ENCODE measurements at places on chromosomes 7 and 10.

DNA sequence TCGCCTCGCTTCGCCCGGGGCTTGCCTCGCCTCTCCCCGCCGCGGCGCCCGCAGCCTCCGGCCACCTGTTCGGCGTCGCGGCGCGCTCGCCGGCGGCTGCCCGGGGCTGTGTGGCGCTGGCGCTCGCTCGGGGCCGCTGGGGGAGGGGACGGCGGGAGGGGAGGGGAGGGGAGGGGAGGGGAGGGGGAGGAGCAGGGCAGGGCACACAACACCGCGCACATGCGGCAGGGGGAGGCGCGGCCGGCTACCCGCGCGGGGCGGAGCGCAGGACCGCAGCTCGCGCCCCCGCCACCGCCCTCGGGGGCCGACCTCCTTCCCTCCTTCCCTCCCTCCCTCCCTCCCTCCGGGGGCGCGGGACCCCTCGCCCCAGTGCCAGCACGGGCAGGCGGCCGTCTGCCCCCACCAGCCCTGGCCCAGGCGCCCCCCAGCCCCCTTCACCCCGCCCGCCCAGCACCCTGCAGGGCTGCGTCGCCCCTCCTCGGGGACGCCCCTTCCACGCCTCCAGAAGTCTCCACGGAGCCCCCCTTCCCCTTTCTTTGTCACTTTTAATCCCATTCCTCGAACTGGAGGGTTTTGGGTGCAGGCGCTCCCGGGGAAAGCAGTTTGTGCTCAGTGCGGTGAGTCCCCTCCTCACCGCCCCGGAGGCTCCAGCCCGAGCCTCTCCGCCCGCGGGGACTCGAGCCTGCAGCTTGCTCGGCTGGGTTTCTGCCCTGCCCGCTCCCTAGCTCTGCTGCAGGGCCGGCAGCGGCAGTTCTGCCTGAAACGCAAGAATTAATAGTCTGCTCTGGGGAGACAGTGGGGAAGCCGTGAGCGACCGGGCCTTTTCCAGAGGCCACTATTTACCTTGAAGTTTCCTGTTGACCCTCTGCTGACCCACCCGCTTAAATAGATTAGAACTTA lies at the start of gene PARD3:
Gene PARD3 (minus strand): TSS at position 112 of the 900 bp plus-strand sequence. CDS start 301 bp downstream, outside the sequence.
- DNase-seq, result no peak

GRCh38 chr7:40147371-40148246 lies 12.8 kb downstream of the SUGCT start:
- DNase-seq, result no peak

GRCh38 chr10:119364645-119365600 lies 157.6 kb downstream of the GRK5 start:
- no peak for DNase-seq

- peak; percentile 10 for DNase-seq
Measured at GRCh38 chr10:98404571-98405359, 10.2 kb downstream of the PYROXD2 start.

GRCh38 chr10:63553031-63553430 lies 31.8 kb downstream of the REEP3 start:
- no peak for DNase-seq

GRCh38 chr10:43295436-43295835 lies 28.6 kb upstream of the RASGEF1A start:
- no peak for DNase-seq

DNA sequence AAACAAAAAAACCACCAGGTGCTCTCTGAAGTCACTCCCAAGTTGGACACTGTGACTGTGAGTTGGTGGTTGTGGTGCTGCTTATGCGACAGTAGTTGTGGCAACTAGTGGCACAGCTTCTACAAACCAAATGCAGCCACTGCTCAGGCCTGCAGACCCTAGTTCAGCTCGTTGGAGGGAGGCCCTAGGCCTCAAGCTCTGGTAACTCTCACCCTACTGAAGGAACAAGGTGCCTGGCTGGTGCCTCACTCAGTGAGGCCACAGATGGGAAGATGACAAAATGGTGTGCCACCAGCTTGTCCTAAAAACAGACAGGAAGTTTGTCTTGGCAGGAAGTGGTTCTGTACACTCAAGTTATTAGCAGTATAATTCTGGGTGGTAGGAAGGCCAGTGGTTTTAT lies 45.3 kb upstream of the RAPGEF5 start:
- no peak for DNase-seq

- no peak for DNase-seq
Measured at GRCh38 chr7:5248201-5248885, 34.4 kb upstream of the SLC29A4 start.

DNA sequence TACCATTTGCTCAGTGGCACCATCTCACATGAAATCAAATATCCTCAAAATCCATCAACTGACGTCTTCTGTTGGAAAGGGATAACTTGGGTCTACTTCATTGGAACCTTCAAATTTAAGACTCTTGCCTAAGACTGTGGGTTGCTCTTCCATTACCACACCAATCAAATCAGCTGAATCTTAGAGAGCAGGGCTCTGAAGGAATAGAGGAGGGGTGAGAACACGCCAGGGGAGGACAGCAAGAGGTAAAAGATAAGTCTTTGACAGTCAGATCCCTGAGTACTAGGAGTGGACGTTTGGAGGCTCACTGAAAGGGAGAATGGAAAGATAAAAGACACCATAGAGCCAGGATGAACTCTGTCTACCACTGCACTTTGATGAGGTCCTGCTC lies 107.5 kb downstream of the CCDC71L start:
- no peak for DNase-seq

GRCh38 chr7:68470836-68471435 lies 1127.3 kb upstream of the AUTS2 start:
- no peak for DNase-seq

DNA sequence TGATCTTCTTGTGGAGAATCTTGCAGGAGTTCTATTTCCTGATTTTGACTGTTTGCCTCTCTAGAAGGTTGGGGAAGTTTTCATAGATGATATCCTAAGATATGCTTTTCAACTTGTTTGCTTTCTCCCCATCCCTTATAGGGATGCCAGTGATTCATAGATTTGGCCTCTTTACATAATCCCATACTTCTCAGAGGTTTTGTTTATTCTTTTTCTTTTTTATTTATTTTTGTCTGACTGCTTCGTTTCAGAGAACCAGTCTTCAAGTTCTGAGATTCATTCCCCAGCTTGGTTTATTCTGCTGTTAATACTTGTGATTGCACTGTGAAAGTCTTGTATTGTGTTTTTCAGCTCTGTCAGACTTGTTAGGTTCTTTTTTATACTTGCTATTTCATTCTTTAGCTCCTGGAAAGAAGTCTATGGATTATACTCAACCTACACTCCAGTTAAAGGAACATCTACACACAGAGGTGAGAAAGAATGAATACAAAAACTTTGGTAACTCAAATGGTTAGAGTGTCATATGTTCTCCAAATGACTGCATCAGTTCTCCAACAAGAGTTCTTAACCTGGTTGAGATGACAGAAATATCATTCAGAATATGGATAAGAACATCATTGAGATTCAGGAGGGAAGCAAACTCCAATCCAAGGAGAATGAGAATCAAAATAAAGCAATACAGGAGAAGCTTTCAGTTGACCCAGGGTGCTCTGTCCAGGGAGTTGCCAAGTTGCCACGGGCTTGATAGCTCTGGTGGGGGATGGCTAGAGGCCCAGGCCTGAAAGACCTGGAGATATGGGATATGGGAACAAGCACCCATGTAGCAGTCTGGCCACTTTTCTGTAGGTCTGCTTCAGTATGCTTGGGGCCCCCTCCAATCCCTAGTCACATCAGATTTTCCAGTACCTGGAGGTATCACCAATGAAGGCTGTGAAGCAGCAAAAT lies 150.3 kb downstream of the AHR start:
- no peak for DNase-seq

DNA sequence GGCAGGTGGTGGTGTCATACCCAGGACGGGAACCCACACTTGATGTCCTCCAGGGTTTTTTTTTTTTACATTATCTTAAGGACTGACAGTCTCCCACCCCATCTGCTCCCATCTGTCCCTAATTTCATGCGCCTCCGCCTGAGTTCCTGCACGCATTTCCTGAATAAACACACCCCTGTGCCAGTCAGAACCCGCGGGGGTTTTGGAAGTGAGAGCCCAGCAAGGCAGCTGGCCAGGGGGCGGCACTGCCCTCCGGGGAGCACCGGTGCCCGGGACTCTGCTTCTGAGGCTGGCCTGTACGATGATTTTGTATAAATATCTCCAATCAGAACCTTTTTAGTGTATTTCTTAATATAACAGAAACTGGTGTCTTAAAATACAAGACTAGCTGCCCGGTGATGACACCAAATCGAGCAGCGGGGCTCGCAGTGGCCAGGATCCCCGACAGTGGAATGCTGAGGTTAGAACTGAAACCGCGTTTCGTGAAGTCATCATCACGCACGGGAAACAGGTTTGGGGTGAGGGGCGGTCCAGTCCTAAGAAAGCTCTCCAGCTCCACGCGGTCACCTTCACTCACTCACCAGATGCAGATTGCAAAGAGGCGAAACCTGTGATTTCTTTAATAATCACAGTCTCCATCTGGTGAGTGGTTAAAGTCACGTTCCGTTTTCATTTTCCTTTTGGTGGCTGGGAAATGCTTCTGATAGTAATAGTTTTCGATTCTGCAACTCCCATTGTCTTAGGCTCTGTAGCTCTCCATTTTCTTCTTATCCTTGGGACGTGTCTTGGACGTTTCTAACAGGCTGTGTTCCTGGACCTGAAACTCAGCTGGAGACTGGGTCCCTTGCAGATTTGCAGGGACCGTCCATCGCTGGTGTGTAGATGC lies 19.7 kb downstream of the BNIP3 start:
- DNase-seq, result no peak

GRCh38 chr7:4272141-4272540 lies 410.0 kb upstream of the FOXK1 start:
- no peak for DNase-seq

GRCh38 chr7:122750389-122750788 lies 47.7 kb upstream of the RNF148 start:
- DNase-seq, result no peak

- peak; percentile 90 for DNase-seq
Measured at GRCh38 chr10:30687698-30688213, 58.2 kb upstream of the LYZL2 start.

- no peak for DNase-seq
Measured at GRCh38 chr10:59181668-59182067, 5.2 kb downstream of the PHYHIPL start.

GRCh38 chr10:86100581-86101061 lies 266.0 kb downstream of the GRID1 start:
- no peak for DNase-seq

DNA sequence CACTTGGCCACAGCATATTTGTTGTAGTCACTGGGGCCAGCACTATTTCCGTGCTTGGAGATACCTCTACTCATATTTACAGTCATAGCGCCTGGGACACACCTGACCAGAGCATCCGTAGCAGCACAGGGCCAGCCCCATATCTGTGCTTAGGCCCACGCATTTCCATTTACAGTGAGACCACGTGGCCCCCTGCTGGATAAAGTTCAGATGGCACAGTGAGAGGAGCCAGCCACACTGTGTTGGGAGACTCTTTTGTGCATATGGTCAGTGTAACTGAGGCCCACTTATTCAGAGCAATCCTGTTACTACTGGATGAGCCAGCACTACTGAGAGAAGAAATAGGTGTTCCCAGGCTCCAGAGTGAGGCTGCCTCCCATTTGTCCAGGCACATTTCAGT lies 455.3 kb downstream of the REEP3 start:
- DNase-seq, result peak; percentile 64

GRCh38 chr7:19020062-19020461 lies 97.4 kb downstream of the TWIST1 start:
- DNase-seq, result no peak

- DNase-seq, result no peak
Measured at GRCh38 chr7:90958647-90959046, 305.6 kb upstream of the FZD1 start.

- no peak for DNase-seq
Measured at GRCh38 chr7:14432924-14433323, 443.5 kb upstream of the ETV1 start.

- DNase-seq, result no peak
Measured at GRCh38 chr10:6309816-6310215, 107.1 kb downstream of the PFKFB3 start.

GRCh38 chr7:51027935-51028830 lies 245.5 kb upstream of the GRB10 start:
- DNase-seq, result no peak

GRCh38 chr10:62638062-62638477 lies 166.4 kb upstream of the ADO start:
- no peak for DNase-seq

DNA sequence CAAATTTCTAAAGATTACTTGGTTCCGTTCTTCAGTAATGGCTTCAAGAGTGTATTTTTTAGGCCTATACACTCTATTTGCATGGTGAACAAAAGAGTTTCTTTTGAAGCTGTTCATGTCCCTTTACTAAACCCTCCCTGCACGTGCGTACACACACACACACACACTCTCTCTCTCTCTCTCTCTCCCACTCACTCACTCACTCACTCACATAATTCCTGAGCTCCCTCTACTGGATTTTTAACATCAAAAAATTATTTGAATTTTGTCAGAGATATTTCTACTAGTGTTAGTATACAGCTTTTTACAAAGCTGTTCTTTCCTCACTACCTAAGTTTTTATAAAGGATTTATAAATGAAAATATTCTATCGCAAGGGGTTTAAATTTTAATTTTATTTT lies 85.9 kb downstream of the UBE3C start:
- no peak for DNase-seq

DNA sequence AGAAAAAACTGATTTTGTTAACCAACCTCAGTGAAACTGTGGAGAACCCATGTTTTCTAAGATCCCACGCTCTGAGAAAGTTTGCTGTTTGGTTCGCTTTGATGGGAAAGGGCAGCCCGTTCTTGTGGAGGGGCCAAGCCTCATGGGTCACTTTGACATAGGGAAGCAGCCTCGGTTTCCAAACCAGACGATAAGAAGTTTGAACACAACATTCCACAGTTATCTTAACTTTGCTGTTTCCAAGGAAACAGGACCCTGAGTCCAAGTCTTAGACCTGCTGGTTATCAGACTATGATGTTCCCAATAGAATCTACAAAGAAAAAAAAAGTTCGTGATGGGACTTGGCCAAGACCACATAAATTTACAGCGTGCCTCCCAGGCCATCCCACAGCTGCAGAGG lies 182.3 kb downstream of the NRP1 start:
- DNase-seq, result no peak

DNA sequence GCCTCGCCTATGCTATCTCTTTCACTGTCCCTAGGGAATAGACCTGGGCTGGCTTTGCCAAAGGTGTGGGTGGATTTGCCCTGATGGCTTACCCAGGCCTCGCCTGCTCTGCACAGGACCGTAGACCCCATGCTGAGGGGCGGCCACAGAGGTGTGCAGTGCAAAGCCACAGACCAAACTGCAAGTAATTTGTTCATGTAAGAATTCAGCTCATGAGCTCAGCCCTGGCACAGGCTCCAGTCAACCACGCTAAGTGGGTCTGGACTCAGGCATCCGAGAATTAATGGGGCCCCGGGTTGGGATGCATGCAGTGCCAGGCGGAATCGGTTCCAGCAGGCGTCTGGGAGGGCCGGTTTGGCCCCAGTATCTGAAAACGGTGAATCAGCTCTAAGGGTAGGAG lies 445.2 kb downstream of the DNAJB6 start:
- no peak for DNase-seq

DNA sequence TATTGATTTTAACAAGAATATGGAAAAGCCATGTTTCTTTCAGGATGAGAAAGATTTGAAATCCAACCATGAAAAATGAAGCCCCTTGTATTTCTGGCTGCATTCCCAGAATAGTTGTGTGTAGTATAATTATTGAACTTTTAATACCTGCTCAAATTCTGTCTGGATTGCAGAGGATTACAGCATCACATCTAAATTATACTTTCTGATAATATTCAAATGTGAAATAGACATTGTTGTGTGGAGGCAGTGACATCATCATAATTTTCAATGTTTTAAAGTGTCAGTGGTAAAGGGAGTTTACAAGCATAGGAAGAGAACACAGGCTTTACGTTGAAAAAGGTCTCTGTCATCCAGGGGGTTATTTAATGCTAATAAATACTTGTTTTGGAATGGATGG lies 93.4 kb downstream of the POLL start:
- DNase-seq, result no peak

Data from stimulated activated CD4-positive, alpha-beta T cell treated with anti-CD3 and anti-CD28 coated beads, Interleukin-2, amount 100 ng/mL, for 24 hours (primary cell).